ENCODE measurements at places on chromosomes 5 and 9. TPM values are rescaled to one million over a fixed set of nuclear protein-coding genes. Genes with fewer than 3 reads are reported as not detected.

- DNase-seq = no peak
Observed at GRCh38 chr5:116778032-116778431, 203.4 kb upstream of the SEMA6A start.

DNA sequence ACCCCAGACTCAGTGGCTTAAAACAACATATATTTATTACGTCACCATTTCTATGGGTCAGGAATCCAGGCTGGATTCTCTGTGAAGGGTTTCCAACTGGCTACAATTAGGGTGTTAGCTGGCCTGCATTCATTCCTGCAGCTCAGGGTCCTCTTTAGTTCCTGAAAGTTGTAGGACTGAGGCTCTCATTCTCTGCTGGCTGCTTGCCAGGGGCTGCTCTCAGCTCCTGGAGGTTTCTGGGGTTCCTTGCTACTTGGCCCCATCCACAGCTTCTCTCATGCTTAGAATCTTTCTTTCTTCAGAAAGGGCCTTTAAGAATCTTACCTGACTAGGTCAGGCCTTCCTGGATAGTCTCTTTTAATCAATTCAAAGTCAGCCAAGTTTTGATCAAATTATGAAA lies 424.6 kb downstream of the GADD45G start:
- DNase-seq = no peak

- DNase-seq = no peak
Observed at GRCh38 chr5:149584121-149584520, 2.8 kb downstream of the ARHGEF37 start.

DNA sequence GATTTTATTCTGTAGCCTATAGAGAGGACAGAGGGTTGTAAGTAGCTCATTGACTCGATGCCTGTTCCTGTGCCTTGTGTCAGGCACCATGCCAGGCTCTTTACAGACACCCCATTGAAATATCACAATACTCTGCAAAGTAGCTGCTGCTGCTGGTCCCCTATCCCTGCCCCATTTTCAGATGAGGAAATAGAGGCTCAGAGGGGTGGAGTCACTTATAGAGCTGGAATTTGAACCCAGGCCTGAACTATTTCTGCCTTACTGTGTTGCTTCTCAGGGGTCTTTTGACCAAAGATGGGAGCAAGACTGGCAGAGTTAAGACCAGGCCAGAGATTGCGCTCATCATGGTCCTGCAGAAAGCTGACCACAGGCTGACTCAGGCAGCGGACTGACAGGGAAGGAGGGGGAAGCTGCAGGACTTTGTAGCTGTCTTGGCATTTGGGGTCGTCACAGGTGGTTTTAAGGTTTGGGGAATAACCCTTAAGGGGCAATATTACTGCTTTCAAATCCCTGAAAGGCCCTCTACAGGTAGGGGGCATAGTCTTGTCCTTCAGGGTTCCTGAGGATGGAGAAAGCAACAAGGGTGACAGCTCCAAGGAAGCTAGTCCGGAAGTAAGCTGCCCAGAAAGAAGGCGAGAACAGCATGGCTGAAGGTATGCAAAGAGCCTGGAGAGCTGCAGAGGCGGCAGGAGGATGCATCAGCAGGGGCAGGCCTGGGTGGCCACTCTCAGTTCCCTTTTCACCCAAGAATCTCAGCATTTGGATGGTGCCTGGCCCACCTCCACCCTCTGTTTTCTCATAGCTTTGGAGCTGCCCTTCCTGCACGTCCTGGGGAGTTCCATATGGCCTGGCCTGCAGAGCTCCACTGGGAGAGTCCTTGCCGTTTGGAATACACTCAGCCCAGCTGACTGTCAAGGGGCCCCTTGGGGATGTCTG lies 18.3 kb upstream of the NDST1 start:
- no peak for DNase-seq

DNA sequence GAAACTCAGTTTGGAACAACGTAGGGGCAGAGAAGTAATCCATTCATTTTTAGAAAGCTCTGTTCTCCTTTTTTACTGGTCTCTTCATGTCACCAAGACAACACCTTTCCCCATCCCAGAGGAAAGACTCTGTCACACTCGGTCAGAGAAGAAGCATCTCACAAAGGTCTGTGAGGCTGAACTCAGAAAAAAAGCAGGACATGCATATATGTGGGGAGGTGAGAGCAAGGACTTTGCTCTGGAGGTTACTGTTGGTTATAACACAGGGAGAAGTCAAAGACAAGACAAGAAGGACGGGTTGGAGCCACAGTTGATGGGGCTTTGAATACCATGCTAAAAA lies 19.2 kb upstream of the MTMR12 start:
- no peak for DNase-seq

NUTM2F gene
- not detected for total RNA-seq

- DNase-seq = no peak
Observed at GRCh38 chr9:22228542-22228941, 218.1 kb upstream of the DMRTA1 start.

- no peak for DNase-seq
Observed at GRCh38 chr9:84057662-84058061, 77.1 kb downstream of the RMI1 start.

GRCh38 chr5:135593886-135594285 lies 15.1 kb upstream of the CXCL14 start:
- DNase-seq = no peak

DNA sequence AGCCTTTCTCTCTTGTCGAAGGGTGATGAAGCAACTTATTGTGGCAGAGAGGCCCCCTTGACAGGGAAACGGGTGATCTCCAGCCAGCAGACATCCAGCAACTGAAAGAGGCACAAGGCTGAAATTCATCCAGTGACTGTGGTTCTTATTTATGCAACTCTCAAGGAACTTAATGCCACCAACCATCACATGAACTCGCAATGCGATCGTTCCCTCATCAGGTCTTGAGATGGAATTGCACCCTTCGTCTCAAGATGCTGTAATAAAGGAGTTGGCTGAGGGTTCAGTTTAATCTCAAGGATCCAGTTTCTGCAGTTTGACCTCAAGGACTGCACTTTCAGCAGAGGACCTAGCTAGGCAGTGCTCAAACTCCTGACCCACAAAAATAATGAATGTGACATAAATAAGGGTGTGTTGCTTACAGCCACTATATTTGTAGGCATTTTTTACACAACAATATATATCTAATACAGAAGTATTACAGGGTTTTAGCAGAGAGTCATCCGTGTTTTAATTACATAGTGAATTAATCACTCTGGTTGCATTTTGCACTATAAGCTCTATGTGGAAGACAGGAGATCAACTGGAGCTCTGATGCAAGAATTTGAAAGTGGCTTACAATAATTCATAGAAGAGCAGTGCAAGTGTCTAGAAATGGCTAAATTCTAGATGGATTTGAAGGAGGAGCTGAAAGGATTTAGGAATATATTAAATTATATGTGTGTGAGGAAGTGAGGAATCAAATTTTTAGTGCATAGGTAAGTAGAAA lies 957.8 kb upstream of the CTNND2 start:
- DNase-seq = no peak

GRCh38 chr9:20092561-20092960 lies 303.7 kb upstream of the SLC24A2 start:
- DNase-seq = no peak

- DNase-seq = no peak
Observed at GRCh38 chr9:121725008-121725775, 73.8 kb downstream of the DAB2IP start.

- no peak for DNase-seq
Observed at GRCh38 chr5:179696603-179697002, 2.2 kb upstream of the CANX start.

DNA sequence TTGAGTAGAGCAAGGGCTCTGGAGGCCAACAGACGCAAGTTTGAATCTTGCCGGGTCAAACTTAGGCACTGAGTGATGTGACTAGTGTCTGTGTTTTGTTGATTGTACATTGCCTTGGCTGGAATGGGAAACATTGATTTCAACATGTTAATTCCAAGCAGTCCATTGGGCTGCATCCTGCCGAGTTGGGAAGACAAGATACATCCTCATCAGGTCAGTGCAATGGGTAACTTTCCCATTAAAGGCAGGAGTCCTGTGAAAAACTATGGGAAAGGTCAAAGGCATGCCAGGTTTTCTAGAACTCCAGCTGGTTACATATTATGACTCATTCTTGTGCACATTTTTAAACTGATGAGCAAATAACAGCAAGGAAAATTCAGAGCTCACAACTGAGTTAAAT lies 126.5 kb upstream of the ABCA1 start:
- DNase-seq = no peak

DNA sequence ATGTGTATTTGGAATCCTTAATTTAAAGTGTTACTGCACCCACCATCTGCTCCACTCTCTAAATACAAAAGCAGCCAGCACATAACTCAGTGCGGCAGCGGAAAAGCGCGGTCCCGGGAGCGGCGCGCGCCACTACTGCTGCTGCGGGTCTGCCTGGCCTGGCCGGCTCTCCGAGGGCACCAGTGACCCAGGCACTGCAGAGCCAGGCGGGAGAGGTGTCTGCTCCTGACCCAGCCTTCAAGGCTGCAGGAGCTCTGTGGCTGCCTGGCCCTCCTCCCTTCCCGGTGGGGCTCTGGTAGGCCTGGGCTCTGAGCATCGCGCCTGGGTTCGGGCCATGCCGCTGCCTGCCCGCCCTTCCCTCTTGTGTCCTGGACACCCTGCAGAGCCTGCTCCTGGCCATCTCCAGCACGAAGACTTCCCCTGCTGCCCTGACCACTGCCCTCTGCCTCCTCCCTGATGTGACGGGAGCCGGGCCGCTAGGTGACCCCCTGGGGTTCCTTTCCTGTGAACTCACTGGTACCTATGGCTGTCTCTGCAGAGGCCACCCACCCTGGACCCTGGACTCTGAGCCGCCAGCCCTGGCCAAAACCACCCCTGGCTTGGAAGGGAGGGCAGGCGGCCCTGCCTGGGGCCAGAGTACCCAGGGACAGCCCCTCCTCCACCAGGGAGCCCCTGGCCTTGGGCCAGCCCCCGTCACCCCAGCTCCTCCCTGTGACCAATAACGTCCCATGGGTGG lies 32.8 kb upstream of the UBAC1 start:
- DNase-seq = no peak

DNA sequence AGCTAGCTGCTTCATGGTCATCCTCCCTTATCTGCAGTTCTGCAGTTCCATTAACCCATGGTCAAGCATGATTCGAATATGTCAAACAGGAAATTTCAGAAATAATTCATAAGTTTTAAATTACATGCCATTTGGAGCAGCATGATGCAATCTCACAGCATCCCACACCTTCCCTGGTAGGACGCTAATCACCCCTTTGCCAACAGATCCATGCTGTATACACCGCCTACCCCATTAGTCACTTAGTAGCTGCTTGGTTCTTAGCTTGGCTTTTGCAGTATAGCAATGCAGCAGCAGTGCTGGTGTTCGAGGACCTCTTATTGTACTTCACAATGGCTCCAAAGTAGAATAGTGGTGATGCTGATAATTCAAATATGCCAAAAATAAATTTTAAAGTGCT lies 739.7 kb upstream of the CDH9 start:
- no peak for DNase-seq

DNA sequence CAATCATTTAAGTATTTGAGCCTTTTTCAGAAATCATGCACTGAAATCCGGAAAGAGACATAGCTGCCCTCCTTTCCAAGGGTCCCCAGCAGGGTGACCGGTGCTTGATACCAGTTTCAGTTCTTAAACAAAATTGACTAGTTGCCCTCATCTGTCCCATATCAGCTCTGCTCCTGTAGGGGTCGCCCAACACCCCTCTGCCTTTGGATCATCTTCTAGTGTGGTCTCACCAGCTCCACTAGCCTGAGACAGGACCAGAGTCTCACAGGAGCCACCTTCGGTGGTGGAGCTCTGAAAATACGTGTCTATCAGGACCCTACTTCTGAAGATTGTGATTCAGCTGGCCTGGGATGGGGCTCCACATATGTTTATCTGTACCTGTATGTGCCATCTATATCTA lies 428.2 kb downstream of the ENC1 start:
- DNase-seq = no peak

DNA sequence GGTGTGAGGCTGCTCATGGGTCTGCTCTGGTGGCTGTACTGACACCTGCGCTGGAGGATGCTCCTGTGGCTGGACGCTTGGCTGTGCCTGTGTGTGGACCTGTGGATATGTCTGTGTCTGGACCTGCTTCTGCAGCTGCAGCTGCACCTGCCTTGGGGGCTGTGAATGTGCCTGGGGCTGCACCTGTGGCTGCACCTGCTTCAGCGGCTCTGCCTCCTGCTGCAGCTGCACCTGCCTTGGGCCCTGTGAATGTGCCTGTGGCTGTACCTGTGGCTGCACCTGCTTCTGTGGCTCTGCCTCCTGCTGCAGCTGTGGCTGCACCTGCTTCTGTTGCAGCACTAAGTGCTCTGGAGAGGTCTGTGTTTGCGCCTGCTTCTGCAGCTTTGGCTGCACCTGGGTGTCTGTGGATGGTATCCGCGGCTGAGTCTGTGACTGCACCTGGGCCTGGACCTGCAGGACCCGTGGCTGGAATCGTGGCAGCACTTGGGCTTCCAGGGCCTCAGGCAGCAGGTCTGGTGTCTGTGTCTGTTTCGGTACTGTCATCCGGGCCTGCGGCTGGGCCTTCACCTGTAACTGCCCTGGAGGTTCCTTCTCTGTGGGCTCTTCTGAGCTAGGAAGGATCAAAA lies 12.5 kb downstream of the CIZ1 start:
- no peak for DNase-seq

- DNase-seq = no peak
Observed at GRCh38 chr5:132772291-132773070, 4.6 kb downstream of the SEPTIN8 start.

SOHLH1 gene
- not detected for total RNA-seq

QSOX2 gene
- total RNA-seq = 40.0 TPM

DNA sequence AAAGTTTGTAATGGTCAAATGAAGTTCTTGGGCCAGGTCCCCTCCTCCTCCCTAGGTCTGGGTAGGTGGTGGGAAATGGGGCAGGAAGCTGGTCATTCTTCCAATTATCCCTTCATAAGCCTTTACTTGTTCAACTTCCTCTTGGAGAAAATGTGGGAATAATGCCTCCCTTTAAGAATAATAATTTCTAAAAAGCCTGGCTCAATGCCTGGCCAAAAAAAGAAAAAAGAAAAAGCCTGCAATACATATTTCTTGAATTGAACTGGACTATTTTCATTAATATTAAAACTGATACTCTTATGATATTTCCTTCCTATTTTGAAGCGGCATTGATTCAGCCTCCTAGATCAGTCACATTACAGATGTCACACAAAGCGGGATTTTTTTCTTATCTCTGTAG lies 600.9 kb downstream of the CCDC171 start:
- no peak for DNase-seq

GRCh38 chr5:171601266-171601881 lies 181.9 kb downstream of the FGF18 start:
- DNase-seq = no peak

GFI1B gene
- total RNA-seq = 0.08 TPM

DNA sequence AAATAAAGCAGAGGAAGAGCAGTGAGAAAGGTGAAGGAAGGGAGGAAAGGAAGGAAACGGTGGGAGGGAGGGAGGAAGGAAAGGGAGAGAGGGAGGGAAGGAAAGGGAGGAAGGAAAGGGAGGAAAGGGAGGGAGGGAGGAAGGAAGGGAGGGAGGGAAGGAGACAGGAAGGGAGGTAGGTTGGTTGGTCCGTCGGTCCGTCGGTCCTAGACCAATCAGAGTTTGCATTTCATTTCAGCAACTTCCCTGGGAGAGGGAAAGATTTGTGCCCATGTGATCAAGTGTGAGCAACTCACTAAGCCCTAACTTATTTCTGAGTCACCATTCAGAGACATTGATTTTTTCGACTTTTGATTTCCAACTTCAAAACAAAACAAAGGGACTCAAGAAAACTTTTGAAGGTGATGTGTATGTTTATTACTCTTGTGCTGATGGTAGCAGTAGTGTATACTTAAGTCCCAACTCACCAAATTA lies 18.8 kb downstream of the NANS start:
- DNase-seq = no peak
